ENCODE measurements at places on chromosomes 12 and 14.

- no peak for DNase-seq
These were observed 8.7 kb upstream of the NCOR2 start for GRCh38 chr12:124576061-124576650.

DNA sequence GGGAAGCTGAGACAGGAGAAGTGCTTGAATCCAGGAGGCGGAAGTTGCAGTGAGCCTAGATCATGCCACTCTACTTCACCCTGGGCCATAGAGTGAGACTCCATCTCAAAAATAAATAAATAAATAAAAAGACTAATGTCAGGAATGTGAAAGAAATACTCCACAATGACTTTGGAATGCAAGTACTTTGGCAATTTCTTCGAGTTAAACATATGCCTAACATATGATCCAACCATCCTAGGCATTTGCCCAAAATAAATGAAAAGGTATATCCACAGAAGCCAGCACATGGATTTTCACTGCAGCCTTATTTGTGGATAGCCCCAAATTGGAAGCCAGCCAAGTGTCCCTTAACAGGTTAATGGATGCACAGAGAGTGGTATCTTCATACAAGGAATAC is 357.9 kb upstream of the TMEM132C start:
- DNase-seq = no peak

DNA sequence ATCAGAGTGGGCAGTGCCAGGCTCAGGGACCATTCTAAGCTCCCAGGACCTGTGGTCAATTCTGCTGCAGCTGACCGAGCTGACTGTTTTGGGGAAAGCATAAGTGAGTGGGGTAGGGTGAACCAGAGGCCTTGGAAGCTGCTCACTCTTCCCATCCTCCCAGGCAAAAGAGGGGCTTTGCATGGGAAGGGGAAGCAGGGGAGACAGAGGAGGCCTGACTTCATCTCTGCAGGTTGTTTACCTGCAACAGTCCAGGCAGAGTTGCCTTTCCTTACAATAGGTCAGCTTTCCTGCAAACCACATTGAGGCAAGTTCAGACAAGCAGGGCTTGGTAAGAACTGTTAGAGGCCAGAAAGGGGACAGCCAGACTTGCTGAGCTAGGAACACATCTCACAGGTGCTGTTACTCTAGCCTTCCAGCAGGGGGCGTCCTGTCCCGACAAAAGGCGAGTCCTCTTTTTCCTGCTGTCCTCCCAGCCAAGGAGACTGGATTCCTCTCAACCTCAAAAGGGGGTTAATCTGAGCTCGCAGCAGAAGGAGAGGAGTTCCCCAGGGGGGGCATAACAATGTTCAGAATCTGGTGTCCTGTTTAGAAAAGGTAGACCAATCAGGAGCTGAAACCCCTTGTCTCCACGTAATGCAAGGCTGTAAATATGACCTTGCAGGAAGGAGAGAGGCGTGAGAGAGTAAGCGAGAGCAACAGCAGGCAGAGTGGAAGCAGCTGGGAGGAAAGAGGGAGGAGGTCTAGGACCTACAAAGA is 4.3 kb upstream of the DHRS2 start:
- no peak for DNase-seq

DNA sequence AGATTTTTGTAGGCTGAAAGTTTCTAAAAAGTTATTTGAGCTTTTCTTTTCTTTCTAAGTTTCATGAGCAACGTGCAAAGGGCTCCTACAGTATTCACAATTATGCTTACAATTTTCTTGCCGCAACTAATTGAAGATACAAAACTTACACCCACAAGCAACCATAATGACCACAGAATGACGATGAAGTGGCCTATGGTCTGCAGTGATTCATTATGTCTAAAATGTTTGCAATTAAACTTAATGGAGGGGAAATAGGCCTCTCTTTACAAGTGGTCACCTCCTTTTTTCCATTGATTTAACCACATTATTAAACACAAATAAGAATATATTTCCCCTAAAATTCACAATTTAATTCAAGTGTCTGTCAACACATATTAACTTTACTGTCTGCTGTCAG is 732.6 kb upstream of the FLRT2 start:
- DNase-seq = no peak

DNA sequence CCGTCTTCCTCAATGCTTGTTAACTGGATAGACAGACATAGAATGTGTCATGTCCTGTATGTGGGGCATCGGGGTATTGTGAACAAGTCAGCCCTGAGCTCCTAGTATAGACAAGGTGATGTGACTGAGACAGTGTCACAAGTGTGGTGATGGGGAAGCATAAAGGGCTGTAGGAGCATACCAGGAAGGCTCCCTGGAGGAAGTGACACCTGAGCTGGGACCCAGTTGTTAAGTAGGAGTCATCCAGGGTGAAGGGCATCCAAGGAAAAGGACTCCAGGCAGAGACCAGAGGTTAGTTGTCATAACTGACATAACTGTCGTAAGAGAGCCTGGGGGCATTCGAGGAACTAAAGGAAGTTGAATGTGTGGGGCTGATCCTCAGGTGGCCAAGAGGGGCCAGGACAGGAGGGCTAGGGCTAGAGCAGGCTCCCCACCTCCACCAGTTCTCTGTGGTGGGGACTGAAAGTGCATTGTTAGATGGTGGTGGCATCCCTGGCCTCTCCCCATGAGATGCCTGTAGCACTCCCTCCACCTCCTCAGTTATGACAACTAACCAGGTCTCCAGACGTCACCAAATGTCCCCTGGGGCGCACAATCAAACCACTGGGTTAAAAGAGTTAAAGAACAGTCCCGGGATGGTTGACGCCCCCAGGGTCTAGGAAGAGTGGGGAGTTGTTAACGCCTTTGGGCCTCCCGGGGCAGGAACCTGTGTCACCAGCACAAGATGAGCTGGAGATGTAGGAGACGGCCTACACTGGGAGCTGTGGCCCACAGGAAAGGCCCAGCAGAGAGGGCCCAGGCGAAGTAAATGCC is 2.4 kb downstream of the FICD start:
- no peak for DNase-seq

DNA sequence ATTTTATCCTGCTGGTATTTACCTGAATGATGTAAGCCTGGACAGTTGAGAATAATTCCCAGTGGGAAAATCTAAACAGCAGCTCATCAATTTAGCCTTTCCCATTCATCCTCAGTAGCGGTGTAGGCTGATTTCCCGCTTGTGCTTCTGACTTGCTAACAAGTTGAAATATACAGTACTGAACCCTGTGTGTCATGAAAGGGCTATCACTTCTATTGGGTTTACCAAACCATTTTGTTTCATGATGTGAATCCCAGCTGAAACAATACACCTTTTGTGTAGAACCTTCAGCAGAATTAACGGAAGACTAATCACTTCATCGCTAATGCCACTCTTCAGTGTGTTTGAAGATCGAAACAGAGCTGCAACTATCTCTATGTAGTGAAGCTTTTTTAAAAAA is 88.4 kb downstream of the POLR3B start:
- DNase-seq = no peak

- no peak for DNase-seq
These were observed 66.6 kb downstream of the FLRT2 start for GRCh38 chr14:85596562-85596961.

DNA sequence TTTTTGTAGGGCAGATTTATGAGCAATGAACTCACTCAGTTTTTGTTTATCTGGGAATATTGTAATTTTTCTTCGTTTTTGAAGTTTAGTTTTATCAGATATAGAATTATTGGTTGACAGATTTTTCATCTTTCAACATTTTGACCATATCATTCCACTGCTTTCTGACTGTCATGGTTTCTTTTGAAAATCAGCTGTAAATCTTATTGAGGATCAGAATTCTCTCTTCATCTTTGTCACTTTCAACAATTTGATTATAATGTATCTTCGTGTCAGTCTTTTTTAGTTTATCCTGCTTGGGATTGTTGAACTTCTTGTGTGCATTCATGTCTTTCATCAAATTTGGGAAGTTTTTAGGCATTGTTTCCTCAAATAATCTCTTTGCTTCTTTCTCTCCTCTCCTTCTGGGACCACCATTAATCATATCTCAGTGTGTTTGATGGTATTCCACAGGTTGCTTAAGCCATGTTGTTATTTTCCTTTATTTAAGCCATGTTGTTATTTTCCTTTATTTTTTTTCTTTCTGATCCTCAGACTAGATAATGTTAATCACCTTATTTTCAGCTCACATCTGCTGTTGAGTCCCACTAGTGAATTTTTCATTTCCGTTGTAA is 229.7 kb upstream of the GARIN2 start:
- no peak for DNase-seq

DNA sequence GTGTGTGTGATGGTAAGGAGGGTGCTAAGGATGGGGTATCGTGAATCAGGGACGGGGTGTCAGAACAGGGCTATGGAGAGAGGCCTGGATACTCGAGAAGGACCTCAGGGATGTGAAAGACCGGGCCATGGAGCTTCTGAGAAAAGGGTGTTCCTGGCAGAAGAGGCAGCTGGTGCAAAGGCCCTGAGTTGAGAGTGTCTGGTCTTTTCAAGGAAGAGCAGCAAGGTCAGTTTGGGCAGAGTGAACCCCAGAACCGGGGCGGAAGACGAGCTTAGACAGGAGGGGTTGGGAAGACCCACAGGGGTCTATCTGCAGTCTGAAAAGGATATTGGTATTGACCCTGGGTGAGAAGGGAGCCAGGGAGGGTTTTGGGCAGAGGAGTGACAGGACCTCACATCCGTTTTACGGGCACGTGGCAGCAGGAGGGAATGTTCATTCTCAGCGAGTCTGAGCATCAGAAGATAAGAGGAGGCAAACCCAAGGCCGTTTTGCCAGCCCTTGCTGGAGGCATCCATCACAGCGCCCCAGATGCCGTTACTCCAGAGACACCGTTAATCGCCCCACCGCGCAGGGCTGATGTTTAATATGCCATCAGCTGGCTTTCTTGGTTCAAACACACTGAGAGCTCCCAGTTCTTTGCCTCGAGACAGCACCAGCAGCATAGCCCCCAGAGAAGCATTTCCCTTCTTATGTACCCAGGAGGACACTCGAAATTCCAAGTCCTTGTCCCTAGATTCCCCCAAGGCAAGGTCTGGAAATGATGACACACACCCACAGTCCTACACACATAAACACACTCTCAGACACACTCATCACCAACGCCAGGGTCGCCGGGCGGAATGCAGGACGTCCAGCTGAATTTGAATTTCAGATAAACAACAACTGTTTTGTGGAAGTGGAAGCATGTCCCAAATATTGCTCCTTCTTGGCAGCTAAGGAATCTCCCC is 41.4 kb upstream of the EML1 start:
- no peak for DNase-seq

DNA sequence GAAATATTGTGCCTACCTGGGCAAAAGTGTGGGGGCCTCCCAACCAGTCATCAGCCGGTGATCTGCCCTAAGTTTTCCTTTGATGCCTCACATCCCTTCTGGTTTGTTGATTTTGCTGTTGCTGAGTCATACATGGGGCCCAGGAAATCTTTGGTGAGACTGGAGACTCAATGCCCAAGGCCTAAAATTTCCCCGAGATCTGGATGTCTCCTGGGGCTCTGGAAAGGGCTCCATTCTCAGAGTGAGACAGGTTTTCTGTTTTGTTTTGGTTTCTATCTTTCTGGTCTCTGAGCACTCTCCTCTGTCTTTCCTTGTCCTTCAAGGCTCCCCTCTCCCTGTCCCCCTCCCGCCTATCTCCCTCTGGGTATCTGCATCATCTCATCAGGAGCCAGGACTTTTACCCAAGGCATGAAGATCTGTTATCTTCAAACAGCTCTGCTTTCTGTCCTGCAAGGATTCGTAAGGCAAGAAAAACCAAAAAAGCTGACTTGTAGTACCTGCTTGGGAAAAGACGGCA is 152.8 kb upstream of the MAX start:
- no peak for DNase-seq

DNA sequence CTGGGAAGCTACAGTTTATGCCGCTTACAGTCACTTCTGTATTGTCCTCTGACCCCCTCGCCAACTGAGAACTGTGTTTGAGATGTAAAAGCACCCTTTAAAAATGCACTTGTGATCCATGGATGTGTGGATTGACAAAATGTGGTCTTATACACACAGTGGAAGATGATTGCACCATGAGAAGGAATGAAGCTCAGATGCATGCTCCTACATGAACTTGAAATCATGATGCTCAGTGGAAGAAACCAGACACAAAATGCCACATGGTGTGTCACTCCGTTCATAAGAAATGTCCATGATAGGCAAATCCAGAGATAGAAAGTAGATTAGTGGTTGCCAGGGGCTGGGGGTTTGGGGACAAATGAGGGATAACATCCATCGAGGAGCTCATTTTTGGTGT is 58.0 kb downstream of the PITPNM2 start:
- no peak for DNase-seq

- DNase-seq = no peak
These were observed 11.3 kb upstream of the EDDM3A start for GRCh38 chr14:20734430-20734806.

Data from GF-D8 (cell line).